CD4-positive, alpha-beta T cell treated with Interleukin-15 for 4 hours (primary cell): ENCODE measurements at places on chromosomes 13 and 19.

DNA sequence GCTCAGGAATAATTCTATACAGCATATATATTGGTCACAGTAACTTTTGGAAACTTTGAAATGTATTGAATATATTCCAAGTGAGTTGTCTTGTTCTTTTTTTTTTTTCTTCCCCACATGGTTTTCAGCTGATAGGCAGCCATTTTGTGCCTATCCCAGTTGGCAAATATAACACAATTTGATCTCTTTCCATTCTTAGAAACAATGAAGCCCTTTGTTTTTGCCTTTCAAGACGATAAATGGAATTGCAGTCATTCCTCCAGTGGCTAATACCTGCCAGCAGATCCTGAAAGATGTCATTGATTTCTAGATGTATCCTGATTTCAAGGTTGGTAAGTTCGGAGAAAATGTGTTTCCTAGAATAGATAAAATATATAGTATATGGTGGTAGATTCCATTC lies 951.1 kb upstream of the SLC10A2 start:
- no peak for DNase-seq

DNA sequence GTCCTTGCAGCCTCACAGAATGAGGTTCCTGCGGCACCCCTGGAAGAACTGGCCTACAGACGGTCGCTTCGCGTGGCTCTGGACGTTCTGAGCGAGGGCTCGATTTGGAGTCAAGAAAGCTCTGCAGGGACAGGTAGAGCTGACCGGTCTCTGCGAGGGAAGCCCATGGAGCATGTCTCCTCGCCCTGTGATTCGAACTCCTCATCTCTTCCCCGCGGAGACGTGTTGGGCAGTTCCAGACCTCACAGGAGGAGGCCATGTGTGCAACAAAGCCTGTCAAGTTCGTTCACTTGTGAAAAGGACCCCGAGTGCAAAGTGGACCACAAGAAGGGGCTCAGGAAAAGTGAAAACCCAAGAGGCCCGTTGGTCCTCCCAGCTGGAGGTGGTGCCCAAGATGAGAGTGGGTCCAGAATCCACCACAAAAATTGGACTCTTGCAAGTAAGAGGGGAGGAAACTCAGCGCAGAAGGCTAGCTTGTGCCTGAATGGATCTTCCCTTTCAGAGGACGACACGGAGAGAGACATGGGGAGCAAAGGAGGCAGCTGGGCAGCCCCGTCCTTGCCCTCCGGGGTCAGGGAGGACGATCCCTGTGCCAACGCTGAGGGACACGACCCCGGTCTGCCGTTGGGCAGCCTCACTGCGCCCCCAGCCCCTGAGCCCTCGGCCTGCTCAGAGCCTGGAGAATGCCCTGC lies 23.4 kb upstream of the NDUFS7 start:
- DNase-seq: no peak

- no peak for DNase-seq
These were observed 44.5 kb upstream of the PARP4 start for GRCh38 chr13:24557081-24557480.

- peak; percentile 2 for DNase-seq
These were observed 17.5 kb downstream of the MIPEP start for GRCh38 chr13:23871616-23872220.

DNA sequence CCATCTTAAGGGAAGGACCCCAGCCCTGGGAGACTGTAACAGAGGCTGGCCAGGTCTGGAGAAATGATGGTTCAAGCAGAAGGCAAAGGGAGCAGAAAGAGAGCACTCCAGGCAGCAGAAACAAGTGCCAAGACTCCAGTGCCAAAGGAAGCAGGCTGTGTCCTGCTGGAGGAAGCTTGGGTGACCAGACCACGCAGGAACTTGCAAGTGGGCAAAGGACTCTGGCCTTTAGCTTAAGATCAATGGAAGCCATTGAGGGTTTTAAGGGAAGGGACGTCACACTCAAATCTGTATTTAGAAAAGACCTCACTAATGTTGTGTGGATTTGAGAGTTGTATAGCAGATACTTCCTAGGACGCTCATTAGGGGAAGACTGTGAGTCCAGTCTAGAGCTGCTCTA lies 95.5 kb downstream of the MIPEP start:
- DNase-seq: no peak

- DNase-seq: peak; percentile 14
These were observed 224.8 kb downstream of the NHLRC3 start for GRCh38 chr13:39263033-39263432.

DNA sequence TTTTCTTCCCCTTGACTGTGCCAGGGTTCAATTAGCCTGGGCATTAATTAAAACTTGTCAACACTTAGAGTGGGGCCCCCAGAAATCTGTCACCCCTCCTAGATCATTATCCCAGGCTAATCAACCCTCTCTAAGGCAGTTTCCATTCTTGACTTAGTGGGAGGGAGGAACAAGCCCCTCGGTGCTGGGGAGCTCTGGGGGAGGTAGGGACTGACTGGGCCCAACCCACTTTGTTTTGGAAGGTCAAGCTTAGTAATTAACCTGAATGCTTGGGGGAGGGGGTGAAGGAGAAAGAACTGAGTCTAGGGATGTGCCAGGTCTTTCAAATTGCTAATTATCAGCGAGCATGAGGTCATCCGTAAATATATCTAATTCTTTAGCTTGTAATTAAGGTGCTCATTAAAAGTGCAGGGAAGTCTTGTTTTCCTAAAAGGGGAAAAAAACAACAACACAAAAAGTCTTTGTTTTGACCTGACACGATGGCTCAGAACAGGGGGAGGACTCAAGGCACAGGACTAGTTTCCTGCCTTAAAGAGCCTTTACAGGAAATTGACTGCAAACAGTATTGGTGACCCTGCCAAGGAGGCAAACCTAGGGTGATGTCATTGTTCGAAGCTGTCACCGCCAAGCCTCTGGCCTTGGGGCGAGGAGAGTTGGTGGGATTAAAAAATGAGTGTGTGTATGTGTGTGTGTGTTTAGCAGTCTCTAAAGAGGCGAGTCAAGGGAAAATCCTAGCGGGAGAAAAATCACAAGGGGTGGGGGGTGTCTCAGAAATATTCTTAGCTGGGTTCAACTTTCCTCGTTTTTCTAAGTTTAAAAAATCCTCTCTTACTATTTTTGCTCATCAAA lies 19.4 kb downstream of the ACTN4 start:
- DNase-seq: peak; percentile 63
